ENCODE measurements at places on chromosomes 7 and 10. TPM values are rescaled to one million over a fixed set of nuclear protein-coding genes. Genes with fewer than 3 reads are reported as not detected.
A peak's percentile ranks its signal among the peaks of the same experiment; 100 is the strongest.

CASTOR2 gene
- 13.3 TPM for total RNA-seq

DNA sequence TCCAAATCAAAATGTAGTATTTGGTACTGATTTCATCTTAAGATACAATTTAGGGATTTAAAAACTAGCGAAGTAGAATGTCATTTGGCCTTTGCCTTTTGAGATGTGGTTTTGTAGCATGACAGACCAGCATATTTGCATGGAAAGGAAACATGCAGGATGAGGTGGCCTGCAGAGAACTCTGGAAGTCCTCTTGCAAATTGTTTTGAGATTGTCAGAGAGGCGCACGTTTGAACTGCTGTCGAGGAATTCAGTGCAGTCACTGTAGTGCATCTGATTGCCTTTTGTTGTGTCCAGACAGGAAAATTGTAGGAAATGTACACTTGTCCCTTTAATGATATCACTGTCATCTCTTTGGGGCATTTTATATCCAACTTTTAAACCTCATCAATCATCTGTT, 136.7 kb downstream of the CELF2 start:
- DNase-seq: no peak

GRCh38 chr7:131692131-131692960, 135.9 kb upstream of the PODXL start:
- peak; percentile 91 for DNase-seq

EPHA1 gene
- total RNA-seq: 0.17 TPM

SLC39A12 gene
- not detected for total RNA-seq

GPR26 gene
- not detected for total RNA-seq

- no peak for DNase-seq
These were observed 189.9 kb downstream of the DGKI start for GRCh38 chr7:137656850-137657232.

All from esophagus muscularis mucosa (tissue), 4 donors.